ENCODE measurements at places on chromosomes 5 and 9.

GRCh38 chr5:150658121-150658520 lies 2.9 kb upstream of the MYOZ3 start:
- no peak for DNase-seq

DNA sequence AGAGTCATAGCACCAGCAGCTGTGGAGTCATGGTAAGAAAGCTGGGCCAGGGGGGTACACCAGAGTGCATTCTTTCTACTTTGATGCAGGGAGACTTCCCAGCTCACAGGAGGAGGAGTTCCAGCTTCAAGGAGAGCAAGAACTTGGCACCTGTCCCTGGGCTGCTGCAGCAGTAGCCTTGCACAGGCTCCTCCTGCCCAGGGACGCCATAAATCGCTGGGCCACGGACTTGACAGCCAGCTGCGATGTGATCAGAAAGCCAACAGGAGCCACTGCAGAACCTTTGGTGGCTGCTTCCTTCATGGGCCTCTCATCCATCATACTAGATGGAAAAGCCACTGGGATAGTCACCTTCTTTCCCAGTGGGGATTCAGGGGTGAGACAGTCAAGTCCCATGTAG lies 234.7 kb downstream of the NMUR2 start:
- DNase-seq: no peak

DNA sequence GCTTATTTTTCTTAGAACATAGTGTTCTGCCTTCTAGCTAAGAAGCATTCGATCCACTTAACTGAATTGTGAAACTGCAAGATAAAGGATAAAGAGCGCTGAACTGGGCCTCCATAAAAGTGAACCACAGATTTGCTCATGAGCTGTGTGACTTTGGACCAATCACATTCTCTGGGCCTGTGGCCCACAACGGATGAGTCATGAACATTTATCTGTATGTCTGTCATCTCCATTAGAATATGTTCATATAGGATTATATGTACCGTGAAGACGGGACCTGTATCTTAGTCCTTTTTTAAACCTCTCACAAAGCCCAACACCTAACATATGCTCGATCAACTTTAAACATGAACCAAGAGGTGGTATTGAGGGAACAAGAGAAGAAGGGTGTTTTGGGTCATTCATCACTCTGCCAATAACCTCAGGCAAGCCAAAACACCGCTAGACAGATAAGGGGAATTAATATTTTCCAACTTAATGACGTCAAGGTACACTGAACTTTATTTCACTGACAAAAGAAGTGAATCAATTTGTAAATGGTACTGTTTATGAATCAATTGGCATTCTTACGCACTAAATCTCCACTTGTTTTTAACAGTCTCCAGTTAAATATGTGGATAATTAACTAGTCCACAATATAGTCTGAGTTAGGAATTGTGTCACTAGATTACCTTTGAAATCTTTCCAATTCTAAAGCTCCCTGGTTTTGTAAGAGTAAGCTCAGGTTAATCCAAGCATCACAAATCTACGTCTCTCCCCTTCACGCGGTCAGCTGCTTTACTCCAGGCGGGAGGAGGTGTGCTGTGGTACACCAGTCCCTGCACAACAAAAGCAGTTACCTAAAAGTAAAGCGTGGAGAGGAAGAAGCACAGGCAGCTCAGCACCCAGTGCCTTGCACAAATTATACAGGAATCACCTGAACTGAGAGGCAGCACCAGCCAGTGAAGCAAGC lies 1.6 kb downstream of the TMEM245 start:
- peak; percentile 97 for DNase-seq

DNA sequence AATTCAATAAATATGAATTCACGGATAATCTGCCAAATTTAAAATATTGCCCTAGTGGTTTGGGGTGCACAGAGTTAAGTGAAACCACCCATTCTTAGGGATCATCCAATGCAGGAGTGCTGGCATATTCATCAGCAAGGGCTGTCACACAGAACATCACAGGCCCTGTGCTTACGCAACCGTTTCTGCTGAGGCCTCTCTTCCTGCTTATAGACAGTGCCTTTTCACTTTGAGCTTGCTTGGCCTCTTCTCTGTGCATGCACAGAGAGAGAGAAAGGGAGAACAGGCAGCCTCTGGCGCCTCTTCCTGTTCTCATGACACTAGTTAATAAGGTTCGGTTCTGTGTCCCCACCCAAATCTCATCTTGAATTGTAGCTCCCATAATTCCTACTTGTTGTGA lies 366.3 kb downstream of the ICE1 start:
- no peak for DNase-seq

- DNase-seq: no peak
Observed at GRCh38 chr5:100889165-100889743, 13.8 kb downstream of the ST8SIA4 start.

- no peak for DNase-seq
Observed at GRCh38 chr5:149279661-149280060, 8.0 kb downstream of the AFAP1L1 start.

DNA sequence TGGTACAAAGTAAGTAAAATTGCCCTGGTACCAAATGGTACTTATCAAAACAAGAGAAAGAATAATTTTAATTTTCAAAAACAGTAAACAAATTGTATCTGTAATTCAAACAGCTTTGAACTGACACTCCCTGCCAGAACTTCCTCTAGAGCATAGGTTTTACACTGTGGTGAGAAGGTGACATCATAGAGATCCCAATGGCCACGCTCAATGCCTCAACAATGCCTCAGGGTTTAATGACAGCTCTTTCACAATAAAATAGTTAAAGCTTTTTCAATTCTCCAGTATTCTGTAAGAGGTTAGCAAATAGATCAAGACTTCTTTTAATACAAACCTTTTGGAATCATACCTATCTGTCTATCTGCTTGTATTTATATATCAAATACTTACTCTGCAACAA lies 437.1 kb downstream of the PRR16 start:
- peak; percentile 3 for DNase-seq

DNA sequence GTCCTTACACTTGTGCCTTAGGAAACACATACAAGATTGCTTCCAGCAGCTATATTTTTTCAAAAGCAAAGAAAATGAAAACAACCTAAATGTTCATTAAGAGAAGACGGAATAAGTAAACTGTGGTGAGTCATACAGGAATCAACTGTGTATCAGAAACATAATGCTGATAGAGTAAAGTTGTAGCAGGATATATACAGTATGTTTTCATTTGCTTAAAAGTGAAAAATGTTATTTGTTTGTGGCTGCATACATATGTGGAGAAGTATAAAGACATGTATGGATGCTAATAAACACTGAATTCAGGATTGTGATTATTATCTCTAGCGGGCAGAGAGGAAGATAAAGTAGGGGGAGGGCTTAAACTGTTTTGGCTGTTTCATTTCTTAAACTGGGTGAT lies 8.3 kb downstream of the DCTN4 start:
- DNase-seq: no peak

- DNase-seq: no peak
Observed at GRCh38 chr5:61435368-61435767, 103.3 kb downstream of the ZSWIM6 start.

DNA sequence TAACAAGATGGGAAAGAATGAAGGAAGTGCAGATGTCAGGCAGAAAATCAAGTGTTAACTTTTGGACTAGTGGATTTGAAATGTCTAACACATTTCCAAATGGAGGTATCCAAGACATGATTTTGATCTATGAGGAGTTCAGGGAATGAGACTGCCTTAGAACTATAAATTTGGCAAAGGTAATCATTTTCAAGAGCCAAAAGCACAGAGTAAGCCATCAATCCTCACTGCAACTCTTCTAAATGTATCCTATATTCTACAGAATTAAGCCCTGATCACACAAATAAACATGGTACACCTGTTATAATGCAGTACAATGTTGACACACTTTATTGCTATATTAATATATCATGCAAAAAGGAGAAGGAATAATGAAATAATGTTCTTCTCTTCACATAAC lies 55.6 kb downstream of the SETX start:
- no peak for DNase-seq

DNA sequence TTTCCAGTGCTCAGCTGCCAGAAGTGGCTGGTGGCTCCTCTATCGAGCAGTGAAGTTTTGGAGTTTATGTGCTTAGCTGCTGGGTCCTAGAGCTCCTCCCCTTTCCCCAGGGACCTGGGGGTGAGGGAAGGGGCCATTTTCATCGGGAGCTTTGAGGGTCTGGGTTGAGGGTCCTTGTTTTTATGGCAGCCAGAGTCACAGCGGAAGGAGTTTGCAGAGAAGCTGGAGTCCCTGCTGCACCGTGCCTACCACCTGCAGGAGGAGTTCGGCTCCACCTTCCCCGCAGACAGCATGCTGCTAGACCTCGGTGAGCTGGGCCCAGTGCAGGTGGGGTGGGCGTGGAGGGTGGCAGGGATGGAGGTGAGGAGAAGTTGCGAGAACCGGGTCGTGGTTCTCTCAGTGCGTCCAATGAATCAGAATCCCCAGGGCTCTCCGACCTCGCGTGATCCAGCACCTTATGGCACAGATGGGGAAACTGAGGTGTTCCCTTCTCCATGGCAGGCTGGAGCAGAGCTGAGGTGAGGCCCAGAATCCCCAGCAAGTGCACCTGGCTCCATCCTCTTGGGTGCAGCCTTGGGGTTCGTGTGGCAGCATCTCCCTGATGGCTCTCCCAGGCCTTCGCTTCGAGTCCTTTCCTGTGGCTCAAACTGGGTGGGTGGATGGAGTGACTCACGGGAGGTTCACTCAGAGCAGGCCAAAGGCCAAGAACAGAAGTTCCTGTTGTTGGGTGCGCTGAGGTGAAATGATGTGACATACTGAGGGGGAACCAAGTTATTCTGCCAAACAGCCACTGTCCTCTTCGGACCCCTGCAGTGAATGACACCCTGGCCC lies 21.7 kb upstream of the DOLPP1 start:
- DNase-seq: peak; percentile 86

All from RKO (cell line).